ENCODE measurements at places on chromosomes 2 and 18. TPM values are rescaled to one million over a fixed set of nuclear protein-coding genes. Genes with fewer than 3 reads are reported as not detected.

The AMER3 gene
- under 0.01 TPM for total RNA-seq

The NT5C1B gene
- total RNA-seq = not detected

The PTPN2 gene
- total RNA-seq = 24.1 TPM

The PAIP2B gene
- total RNA-seq = 0.63 TPM

The PTCD3 gene
- 167 TPM for total RNA-seq

The OXER1 gene
- total RNA-seq = under 0.01 TPM

The TMEM247 gene
- not detected for total RNA-seq

The RAB6D gene
- under 0.01 TPM for total RNA-seq

The KIAA2012 gene
- not detected for total RNA-seq

The DHX57 gene
- total RNA-seq = 19.7 TPM

The FSHR gene
- under 0.01 TPM for total RNA-seq

The SP5 gene
- total RNA-seq = not detected

The IL1RL1 gene
- 0.17 TPM for total RNA-seq

The MC4R gene
- total RNA-seq = not detected

The CRYGD gene
- not detected for total RNA-seq

The ACTR1B gene
- 59.7 TPM for total RNA-seq

The C2orf78 gene
- not detected for total RNA-seq

The KIF5C gene
- total RNA-seq = 0.26 TPM

The DUSP19 gene
- total RNA-seq = 4.1 TPM

The TSHZ1 gene
- 3.3 TPM for total RNA-seq

The LYPD6 gene
- not detected for total RNA-seq

The UGT1A5 gene
- not detected for total RNA-seq

The FHOD3 gene
- total RNA-seq = 4.3 TPM

The NCKAP1 gene
- total RNA-seq = 66.2 TPM

The FZD7 gene
- total RNA-seq = 71.2 TPM

The TBR1 gene
- total RNA-seq = not detected

The PRKCE gene
- 12.5 TPM for total RNA-seq

The TRPM8 gene
- not detected for total RNA-seq

The CIB4 gene
- not detected for total RNA-seq

The NFE2L2 gene
- total RNA-seq = 64.6 TPM

The NUP35 gene
- 3.8 TPM for total RNA-seq

The CUL3 gene
- total RNA-seq = 48.2 TPM

The ALPG gene
- not detected for total RNA-seq

The GAREM1 gene
- 3.3 TPM for total RNA-seq

The MCEE gene
- 23.8 TPM for total RNA-seq

The FNDC4 gene
- total RNA-seq = 19.4 TPM

The HOXD1 gene
- not detected for total RNA-seq

The GLI2 gene
- total RNA-seq = 4.0 TPM

The PCBP1 gene
- total RNA-seq = 23.1 TPM

The PGAP1 gene
- 4.4 TPM for total RNA-seq

The FBXO48 gene
- 0.32 TPM for total RNA-seq

The KCNK3 gene
- total RNA-seq = under 0.01 TPM

The TXNDC2 gene
- 0.16 TPM for total RNA-seq

The MAPRE3 gene
- 5.4 TPM for total RNA-seq

The NAT8 gene
- not detected for total RNA-seq

The IL18R1 gene
- total RNA-seq = 1.0 TPM

The HSPD1 gene
- total RNA-seq = 159 TPM
